ENCODE measurements at places on chromosomes 13 and 19. TPM values are rescaled to one million over a fixed set of nuclear protein-coding genes. Genes with fewer than 3 reads are reported as not detected.

Gene PSG1
- 0.11 TPM for polyA plus RNA-seq

Gene SLC17A7
- polyA plus RNA-seq: 0.33 TPM

Gene GGACT
- polyA plus RNA-seq: 7.4 TPM

Gene ZNF700
- polyA plus RNA-seq: 17.5 TPM

Gene YIPF2
- polyA plus RNA-seq: 38.3 TPM

Gene TMEM238
- polyA plus RNA-seq: 0.42 TPM
